ENCODE measurements at places on chromosomes 5 and 9.

- DNase-seq, result no peak
Observed at GRCh38 chr9:97072285-97072776, 33.4 kb upstream of the CTSV start.

DNA sequence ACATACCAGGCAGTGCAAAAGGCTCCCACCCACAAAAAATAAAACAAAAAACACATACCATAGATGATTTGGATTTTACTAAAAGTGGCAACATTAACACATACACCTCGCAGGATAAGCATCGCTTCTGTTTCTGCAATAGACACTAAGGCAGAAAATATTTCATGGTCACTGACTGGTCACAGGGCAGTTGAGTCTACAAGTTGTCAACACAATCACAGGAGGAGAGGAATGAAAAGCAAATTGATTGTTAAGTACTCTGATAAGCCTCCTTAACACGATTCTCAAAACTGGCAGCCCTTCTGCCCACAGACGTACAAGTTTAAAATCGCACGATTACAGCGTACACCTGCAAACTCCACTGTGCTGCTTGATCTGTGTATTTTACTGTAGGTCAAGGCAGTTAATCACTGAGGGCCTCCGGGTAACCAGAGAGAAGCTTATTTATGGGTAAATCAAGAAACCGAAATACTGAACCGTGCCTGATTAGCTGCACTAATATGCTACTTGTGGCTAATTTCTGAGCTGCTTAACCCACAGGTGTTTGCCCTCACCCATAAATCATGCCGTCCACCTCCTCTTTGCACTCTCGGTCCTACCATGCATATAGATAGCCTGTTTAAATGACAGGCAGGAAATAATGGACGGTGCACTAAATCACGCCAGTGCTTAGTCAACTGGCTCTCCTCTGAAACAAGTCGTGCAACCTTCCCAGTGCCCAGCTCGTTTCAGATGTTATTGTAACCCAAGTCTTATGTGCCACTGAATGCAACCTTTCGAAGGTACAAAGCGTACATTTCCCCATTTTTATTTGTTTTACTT lies 659.4 kb upstream of the ADAMTS16 start:
- DNase-seq, result no peak

DNA sequence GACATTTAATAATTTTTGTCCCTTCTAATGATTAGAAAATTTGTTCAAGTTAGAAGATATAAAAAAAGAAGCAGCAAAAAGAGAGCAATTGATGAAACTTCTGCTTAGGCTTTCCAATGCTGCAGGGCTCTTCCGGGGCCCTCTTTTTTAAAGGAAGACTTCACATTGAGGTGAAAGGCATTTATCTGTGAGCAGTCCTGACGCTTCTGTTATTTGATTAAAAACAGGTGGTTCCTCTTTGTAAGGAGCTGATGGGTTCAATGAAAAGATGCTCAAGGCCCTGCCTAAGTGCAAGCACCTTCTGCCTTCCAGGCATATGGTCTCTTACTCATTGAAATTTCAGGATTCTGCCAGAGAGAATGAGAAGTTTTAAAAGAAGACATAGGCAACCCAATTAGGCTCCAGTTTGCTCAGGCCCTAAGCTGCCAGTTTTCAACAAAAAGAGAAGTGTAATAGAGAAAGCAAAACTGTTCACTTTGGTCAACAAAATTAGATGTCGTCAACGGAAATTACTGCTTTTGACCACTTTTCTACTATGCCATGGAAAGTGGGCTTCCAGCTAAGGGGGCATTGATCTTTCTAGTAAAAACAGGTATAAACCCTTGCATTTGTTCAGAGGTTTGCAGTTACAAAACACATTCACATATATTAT lies 100.2 kb downstream of the INSYN2B start:
- no peak for DNase-seq

- DNase-seq, result no peak
Observed at GRCh38 chr5:79464695-79465332, 49.1 kb downstream of the HOMER1 start.

DNA sequence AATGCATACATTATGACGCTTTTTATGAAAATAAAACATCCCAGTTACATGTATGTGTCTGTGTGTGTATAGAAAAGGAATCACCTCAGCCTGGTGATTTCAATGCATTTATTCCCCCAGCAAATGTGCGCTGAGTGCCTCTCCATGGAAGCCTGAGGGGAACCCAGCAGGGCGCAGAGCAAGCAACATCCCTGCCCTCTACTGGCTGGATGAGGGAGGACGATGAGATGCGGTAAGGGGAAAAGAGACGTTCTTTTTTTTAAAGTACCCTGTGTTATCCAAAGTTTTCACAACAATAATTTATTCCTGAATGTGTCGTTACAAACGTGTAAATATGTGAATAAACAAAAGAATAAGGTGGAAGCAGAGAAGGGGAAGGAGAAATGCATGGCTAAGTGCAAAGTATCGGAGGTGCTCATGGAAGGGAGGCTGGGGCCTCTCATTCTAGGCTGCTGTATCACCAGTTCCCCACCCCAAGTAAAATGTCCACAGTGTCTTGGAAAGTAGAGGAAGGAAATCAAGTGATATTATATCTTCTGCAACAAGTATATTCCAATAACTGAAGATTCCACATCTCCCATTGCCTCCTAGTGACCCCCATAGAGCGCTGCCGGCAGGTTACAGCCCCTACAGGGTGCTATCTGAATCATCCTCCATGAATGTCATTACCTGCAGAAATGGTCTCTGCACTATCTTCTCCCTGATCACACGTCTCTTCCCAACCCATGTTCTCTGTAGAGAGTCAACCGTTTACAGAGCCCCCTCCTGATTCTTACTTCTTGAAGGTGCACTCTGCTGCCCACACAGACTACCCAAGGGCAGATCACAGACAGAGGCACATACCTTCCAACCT lies 13.0 kb upstream of the ABLIM3 start:
- DNase-seq, result no peak

GRCh38 chr5:62477801-62478200 lies 65.2 kb downstream of the IPO11 start:
- no peak for DNase-seq

DNA sequence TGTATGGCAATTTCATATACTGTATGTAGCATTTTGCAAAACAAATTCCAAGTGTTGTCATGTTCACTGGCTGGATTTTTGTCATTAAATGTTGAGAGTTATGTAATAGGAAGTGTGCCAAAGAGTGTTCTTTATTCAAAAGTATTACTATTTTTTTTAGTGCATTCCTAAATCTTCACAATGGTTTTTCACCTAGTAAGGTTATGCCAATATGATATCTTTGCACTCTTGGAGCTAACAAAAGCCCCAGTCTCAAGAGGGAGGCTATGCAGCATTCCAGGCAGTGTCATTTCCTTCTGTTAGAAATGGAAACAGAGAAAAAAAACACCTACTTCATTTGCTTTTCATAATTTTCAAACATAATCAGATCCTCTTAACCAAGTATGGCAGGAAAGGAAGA lies 5.1 kb upstream of the SSBP2 start:
- no peak for DNase-seq

DNA sequence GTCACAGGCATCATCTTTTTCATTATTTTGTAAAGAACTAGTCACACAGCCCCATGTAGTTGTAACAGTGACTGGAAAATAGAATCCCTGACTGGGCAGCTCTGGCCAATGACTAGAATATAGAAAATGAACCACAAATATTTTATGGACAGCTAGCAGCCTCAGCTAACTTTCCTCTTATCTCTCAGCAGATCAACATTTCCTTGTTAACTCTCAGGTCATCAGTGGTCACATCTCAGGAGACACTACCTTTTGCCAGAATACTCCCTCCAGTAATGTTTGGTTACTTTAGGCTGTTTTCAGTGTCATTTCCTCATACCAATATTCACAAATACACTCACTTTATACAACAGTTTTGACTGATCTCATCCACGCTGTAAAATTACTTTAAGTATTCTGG lies 43.9 kb downstream of the FAM169A start:
- DNase-seq, result no peak

DNA sequence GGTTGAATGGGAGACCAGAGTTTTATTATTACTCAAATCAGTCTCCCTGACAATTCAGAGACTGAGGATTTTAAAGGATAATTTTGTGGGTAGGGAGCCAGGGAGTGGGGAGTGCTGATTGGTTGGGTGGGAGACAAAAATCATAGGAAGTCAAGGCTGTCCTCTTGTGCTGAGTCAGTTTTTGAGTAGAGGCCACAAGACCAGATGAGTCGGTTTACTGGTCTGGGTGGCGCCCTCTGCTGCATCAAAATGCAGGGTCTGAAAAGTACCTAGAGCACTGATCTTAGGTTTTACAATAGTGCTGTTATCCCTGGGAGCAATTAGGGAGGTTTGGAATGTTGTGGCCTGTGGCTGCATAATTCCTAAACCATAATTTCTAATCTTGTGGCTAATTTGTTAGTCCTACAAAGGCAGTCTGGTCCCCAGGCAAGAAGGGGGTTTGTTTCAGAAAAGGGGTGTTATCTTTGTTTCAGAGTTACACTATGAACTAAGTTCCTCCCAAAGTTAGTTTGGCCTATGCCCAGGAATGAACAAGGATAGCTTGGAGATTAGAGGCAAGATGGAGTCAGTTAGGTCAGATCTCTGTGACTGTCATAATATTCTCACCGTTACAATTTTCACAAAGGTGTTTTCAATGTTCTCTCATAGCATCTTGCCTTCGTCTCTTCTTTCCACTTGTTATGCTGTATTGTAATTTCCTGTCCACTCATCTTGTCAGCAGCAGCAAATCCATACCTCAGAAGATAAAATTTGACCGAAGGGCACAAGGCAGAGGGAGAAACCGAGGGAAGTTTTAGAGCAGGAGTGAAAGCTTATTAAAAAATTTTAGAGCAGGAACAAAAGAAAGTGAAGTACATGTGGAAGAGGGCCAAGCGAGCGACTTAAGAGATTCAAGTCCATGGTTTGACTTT lies 59.2 kb upstream of the CLINT1 start:
- DNase-seq, result no peak

DNA sequence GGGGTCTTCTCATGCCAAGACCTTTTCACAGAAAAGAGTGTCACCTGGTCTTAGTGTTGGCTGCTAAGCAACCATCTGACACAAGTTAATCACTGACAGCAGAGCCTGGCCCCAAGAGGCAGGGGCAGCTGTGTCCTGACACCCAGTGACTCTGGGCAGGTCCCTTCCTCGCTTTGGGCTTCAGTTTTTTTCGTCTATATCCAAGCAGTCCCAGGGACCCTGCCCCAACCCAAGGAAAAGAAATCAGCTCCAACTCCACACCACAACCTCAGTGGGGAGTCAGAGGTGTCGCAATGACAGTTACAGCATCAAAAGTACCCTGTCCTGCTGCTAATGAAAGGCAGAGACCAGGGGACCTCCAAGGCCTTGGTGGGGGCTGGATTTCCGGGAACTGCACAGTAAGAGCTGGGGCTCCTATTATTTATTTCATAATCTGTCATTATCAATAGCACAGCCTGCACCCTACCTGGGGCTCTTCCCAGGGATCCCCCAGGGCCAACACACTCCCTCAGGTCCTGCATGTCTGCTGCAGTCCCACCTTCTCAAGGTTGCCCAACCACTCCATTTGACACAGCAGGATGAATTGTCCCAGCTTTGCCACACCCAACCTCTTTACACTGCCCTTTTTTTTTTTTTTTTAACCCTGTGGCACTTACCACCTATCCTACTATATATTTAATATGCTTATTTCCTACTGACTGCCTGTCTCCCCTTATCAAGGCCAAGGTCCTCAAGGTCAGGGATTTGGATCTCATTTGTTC lies 9.4 kb downstream of the ANKS6 start:
- no peak for DNase-seq

GRCh38 chr5:150302301-150303069 lies at the start of gene ARSI:
ARSI (minus strand) TSS chr5:150302905; CDS start chr5:150302373, 532 bp downstream.
- no peak for DNase-seq

GRCh38 chr9:78289474-78289873 lies 7.5 kb upstream of the PSAT1 start:
- no peak for DNase-seq

DNA sequence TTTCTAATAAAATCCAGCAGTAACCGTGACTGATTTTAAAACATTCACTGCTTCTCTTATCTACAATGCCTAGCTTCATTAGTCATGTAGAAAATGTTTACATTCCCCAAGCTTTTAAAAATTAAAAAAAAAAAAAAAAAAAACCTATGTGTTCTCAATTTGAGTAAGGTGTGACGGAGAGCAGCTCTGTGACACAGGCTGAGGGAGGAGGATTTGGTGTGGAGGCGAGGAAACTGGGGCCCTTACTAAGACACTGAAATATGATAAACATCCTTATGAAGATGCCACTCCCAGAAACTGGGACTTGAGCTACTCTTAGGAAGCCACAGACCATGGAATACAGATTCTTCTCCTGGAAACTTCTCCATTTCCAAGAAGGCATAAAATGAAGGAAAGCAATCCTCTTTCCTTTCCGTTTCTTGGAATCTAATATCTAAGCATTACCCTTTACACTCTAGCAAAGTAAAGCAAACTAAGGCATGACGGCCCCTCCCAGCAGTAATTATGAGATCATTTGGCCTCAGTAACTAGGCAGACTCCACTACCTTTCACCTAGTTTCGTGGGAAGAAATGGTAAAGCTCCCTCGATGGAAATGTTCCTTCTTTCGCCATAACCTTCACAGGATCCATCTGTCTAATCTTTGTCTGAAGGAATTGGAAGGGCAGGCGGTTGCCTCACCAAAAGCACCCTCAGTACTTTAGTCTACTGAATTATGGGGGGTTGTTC lies 23.5 kb downstream of the GRAMD2B start:
- no peak for DNase-seq

GRCh38 chr5:75156585-75156984 lies 80.1 kb downstream of the ANKRD31 start:
- no peak for DNase-seq

DNA sequence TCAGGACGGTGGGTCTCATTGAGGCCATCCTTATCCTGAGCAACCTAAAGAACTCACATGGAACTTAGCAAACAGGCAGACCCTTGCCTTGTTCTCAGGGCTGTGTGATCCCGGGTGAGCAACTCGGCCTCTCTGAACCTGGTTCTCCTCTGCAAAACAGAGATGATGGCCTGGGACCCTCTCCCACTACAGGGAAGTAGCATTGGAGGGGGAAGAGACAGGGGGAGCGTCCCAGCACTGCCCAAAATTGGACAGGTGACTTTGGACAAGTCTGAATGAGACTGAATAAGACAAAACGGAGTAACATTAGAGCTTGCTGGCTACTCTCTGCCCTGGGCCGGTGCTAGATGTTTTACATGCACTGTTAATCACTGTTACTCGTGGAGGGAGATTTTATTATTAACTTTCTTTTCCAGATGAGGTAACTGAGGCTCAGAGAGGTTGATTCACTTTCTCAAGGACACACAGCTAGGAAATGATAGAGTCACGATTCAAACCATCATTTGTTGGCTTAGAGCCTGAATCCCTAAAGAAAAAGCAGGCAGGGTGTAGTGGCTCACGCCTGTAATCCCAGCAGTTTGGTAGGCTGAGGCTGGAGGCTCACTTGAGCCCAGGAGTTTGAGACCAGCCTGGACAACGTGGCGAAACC lies 136.4 kb downstream of the C9orf50 start:
- DNase-seq, result no peak

Measured in nucleus accumbens (tissue), 56 donors.